ENCODE measurements at places on chromosomes 11 and 22.

DNA sequence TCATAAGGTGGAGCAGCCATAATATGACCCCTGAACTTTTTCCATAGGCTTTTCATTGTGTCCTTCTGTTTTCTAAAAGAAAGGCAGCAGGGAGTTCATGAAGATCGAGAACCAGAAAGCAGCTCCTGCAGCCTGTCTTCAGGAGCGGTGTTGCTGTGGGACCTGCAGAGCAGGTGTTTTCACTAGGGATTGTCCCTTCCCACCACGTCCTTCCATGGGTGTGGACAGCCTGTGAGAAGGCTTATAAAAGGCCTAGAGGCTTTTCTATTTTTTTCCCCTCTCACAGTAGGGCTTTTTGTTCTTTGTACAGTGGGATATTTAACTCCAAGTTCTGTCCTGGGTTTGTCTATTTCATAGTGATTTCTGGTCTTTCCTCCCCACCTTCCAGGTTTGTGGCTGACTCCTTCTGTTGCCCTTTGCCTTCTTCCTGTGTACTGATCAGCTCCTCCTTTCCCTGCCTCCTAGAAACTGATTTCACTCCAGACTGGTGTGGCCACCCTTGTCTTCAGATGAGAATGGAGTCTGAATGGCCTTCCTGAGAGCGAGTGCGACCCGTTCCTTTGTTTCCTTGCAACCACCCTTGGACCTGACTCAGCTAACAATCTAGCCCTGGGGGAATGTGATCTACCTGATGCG lies 10.1 kb downstream of the MRPL16 start:
- DNase-seq: no peak

DNA sequence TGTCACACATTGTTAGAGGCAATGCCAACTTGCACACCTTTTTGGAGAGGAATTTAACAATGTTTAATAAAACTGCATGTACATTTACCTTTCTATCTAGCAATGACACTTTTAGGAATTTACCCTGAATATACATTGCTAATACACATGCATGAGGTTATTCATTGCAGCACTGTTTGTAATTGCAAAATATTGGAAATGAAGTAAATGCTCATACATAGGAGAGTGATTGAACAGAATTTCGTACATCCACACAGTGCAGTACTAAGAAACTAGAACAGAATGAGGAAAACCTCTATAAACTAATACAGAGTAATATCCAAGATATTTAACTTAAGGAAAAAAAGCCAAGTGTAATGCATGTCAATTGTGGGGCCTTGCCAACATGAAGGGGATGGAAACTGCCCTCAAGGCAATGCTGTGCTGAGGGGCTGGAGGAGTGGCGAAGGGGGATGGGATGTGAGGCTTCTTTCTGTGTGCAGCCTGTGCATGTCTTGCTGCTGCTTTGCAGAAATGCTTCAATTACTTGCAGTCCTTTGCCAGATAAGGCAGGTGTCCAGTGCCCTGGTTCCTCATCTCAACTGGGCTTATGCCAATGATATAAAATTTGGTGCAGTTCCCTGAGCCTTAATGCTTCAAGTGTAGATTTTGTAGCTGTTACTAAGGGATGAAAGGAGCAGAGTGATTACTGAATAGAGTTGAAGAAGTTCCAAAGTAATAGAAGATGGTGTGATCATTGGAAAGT lies 96.1 kb downstream of the GRIA4 start:
- no peak for DNase-seq

GRCh38 chr11:14148653-14149273 lies 186.2 kb downstream of the SPON1 start:
- DNase-seq: peak; percentile 23

- no peak for DNase-seq
These were observed 41.2 kb upstream of the GRAMD4 start for GRCh38 chr22:46578824-46579561.

DNA sequence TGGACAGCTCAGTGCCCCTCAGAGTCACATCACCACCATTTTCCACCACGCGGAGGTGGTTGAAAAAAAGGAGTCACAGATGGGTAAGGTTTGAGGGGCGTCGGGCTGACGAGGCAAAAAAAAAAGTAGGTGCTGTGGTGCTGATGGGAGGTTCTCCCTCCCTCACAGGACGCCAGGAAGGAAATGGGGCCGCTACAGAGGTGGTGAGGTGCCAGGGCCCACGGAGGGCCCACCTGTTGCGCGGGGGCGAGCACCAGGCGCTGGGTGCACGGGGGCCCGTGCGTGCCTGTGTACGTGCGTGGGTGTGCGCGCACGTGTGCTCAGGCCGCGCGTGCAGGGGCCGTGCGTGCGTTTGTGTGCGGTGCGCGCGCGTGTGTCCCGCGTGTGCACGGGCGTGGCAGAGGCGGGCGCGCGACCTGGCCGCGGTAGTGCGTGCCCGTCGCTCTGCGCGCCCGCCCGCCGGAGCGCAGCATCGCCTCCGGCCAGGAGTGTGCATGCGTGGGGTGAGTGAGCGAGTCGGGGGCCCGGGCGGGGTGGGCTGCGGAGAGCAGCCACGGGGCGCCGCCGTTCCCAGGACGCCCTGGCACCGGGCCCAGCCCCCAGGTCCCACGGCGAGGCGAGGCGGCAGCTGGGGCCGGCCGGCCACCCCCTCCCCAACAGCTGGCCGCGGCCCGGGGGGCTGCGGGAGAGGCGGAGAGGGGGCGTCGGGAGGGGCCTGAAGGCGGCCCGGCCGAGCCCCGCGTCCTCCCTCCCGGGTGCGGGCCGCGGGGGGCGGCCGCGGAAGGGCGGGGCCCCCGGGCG lies 2.8 kb downstream of the PDGFB start:
- DNase-seq: no peak

- no peak for DNase-seq
These were observed 24.9 kb downstream of the ART5 start for GRCh38 chr11:3616721-3617460.

DNA sequence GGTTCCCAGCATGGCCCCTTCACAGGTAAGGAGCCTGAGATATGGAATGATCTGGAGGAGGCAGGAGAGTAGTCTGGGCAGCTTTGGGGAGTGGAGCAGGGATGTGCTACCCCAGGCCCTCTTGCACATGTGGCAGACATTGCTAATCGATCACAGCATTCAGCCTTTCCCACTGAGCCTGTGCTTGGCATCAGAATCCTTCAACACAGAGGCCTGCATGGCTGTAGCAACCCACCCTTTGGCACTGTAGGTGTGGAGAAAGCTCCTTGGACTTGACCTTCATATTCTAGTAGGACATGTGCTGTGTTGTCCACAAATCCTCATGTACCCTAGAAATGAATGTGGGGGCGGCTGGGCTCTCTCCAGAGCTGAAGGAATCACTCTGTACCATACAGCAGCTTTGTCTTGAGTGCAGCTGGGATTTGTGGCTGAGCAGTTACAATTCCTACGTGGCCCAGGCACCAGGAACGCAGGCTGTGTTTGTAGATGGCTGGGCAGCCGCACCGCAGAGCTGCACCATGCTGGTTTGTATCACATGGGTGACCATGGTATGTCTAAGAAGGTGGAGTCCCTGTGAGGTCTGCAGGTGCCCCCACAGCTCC lies 21.8 kb upstream of the PPP6R3 start:
- no peak for DNase-seq

- no peak for DNase-seq
These were observed 4.5 kb upstream of the TMA7B start for GRCh38 chr22:39955675-39956074.

- DNase-seq: no peak
These were observed 8.9 kb upstream of the RAB3IL1 start for GRCh38 chr11:61926235-61926634.

- DNase-seq: peak; percentile 11
These were observed 88.5 kb downstream of the TRIM44 start for GRCh38 chr11:35750981-35751663.

- DNase-seq: no peak
These were observed 889 bp downstream of the PLAAT4 start for GRCh38 chr11:63537293-63538101.

GRCh38 chr11:12060385-12060985 lies 49.9 kb upstream of the MICAL2 start:
- no peak for DNase-seq

DNA sequence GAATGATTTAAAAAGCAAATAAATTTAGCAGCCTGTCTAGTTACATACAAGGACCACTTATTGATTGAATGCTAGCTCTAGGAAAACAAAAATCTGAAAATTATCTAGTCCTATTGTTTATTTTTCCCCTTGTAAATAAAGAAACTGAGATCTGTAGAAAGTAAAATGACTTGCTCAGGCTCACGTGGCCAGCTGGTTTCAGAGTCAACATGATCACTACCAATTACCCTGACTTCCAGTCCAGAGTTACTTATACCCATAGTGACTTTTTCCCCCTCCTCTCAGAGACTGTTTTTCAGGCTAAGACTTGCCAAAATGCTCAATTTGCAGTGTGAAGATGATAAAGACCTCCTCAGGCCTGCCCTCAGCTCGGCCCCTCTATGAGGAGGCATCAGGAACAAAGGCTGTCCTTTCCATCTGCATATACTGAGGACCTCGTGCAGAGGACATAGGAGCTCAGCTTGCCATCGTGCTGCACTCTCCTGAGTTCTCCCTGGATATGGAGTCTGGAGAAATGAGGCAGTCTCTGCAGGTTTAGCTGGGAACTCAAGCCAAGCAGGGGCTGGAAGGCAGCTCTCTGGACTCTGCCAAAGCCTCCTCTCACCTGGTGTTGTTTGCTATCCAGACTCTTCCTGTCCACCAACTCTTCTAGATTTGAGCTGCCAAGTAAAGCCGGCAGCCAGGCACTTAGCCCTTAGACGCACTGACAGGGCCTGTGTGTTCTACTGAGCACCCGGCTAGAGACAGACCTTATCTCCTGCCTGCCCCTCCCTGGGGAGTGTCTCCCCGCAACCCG lies 883.3 kb downstream of the NTM start:
- no peak for DNase-seq

GRCh38 chr11:22508665-22509064 lies 117.0 kb downstream of the FANCF start:
- DNase-seq: no peak

GRCh38 chr11:13942971-13943381 lies 19.5 kb upstream of the SPON1 start:
- DNase-seq: peak; percentile 59

GRCh38 chr22:36901411-36902142 lies 11.9 kb upstream of the CSF2RB start:
- DNase-seq: no peak

GRCh38 chr11:132471466-132471865 lies 1060.8 kb downstream of the OPCML start:
- no peak for DNase-seq

DNA sequence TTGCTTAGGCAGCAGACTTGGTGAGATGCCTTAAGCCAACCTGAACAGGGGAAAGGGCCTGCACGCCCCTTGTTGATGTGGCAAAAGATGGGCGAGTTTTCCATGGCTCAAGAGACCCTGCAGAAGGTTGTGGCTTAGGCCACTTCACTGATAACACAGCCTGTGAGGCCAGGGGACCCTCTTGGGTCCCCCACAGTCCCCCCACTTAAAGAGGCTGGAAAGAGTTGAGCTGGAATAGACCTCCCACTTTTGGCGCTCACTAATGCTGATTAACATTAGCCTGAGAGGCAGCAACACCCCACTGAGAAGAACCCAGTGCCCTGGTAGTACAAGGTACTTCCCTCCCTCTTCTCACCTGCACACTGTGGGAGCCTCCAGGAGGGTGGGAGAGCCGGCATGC lies 107.5 kb downstream of the TRIM29 start:
- no peak for DNase-seq

DNA sequence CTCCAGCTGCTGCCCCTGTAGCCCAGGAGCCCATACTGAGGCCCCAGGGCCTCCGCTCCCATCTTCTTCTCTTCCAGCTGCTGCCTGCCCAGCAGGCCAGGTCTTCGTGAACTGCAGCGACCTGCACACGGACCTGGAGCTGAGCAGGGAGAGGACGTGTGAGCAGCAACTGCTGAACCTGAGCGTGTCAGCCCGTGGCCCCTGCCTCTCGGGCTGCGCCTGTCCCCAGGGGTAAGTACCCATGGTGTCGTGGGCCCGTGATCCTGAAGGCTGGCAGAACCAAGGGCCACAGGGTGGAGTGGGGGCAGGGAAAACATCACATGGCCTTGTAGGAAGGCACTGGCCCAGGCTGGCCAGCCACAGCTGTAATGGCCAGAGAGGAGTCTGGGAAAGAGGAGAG lies 31.2 kb downstream of the OTOG start:
- no peak for DNase-seq

GRCh38 chr11:64263021-64263946 lies 12.0 kb downstream of the PLCB3 start:
- no peak for DNase-seq

- DNase-seq: no peak
These were observed 170.9 kb upstream of the NCAM1 start for GRCh38 chr11:112790286-112790685.

GRCh38 chr11:132751516-132752250 lies 780.6 kb downstream of the OPCML start:
- no peak for DNase-seq

GRCh38 chr11:3159296-3160190 lies 5.6 kb downstream of the OSBPL5 start:
- no peak for DNase-seq

- no peak for DNase-seq
These were observed 16.1 kb downstream of the TMPRSS5 start for GRCh38 chr11:113689768-113690618.

- peak; percentile 71 for DNase-seq
These were observed 52.6 kb downstream of the PITPNB start for GRCh38 chr22:27866135-27867084.

- DNase-seq: no peak
These were observed 18.1 kb downstream of the BTG4 start for GRCh38 chr11:111494040-111494439.

DNA sequence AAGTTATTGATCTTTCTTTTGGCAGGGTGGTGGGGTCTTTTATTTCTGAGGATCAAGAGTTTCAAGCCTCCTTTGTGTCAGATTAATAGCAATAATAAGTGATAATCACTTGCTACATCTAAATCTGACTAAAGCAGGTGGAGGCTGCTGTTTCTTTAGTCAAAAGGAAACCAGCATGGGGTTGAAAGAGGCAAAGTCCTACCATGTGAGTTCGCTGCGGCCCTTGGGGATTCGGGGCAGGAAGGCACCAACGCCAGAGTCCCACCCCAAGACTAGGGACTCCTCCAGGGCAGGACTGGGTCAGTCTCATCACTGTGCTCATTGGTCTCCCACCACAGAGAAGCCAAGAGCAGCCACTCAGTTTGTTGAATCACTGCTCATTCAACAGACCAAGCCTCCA lies 73.0 kb downstream of the TENM4 start:
- no peak for DNase-seq

- DNase-seq: no peak
These were observed 5.9 kb downstream of the CHKA start for GRCh38 chr11:68115285-68115684.

DNA sequence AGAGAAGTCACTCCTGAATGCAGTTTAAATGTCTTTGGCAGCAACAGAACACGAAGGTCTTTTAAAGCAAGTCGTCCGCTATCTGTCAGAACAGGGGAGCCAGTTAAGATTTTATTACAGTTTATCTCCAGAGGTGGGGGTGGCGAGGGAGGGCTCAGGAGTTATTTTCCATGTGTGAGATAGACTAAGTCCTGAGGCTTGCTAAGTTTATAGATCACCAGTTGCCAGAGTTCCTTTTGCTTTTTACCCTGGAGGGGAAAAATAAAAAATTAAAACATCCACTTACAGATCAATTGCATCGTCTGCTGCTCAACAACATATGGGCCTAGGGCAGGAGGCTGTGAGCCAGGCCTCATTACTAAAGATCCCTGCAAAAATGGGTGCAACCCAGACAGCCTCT lies 90.7 kb downstream of the SNX19 start:
- no peak for DNase-seq

GRCh38 chr11:102527684-102528083 lies 2.9 kb downstream of the MMP7 start:
- DNase-seq: no peak

GRCh38 chr11:108125096-108125495 lies 3.7 kb downstream of the ACAT1 start:
- DNase-seq: no peak

All from RWPE1 (cell line).